ENCODE measurements at places on chromosomes 11 and 22.

DNA sequence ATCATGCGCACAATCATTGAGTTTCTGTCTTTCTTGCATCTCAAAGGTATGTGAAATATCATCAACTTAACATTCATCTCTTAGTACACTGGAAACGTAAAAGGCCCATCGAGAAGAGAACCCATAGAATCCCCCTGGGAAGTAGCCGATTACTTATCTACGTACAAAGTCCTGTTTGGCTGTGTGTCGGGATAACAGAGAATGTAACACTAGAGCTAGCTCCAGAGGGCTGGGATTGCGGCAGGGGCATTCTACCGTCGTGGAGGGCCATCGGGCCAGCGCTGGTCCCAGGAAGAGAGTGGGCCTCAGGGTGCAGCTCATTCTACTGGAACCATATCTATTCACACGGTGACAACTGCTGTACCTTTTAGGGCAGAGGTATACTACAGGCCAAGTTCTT lies 4.5 kb downstream of the GAL start:
- no peak for DNase-seq

DNA sequence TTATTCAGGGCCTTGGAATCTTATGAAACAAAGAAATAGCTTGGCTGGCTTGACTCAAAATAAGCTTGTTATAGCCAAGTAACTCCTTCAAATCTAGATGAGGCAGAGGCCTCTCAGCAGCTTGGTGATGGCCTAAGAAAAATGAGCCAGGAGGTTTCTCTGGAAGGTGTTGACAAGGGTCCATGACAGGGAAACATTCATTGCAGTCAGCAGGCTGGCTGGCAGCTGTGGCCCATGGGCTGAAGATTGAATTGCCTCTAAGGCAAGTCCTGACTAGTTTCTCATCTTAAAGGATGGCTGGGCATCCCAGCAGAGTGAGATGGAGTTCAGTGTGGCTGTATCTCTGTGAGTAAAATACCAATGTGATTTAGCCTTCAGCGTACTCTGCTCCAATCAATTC lies 441.0 kb downstream of the NELL1 start:
- no peak for DNase-seq

DNA sequence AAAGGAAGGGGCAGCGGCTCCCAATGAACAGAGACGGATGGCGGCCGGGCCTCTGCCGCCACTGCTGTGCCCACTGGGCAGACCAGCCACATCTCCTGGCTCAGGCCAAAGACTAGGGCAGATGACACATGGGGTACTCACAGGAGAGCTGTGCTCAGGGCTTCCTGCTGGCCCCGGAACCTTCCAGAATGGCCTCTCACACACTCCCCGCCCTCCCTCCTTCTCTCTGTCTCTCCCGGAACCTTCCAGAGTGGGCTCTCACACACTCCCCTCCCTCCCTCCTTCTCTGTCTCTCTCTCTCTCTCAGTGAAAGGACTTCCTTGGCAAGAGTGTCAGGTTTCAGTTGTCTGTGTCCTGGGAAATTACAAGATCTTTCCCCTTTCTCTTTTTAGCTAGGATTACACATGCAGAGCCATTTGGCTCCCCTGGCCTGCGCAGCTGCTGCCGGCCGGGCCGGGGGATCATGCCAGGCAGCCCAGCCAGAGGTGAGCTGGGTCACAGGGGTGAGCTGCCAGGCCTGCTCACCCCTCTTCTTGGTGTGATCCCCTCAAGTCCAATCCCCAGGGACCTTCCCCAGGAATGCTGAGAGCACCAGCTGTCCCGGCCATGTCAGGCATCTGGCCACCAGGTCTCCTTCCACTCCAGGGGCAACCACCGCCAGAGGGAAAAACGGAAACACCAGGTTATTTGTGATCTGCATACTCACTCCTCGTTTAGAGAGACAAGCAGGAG lies 45.3 kb upstream of the ADA2 start:
- DNase-seq, result no peak

- no peak for DNase-seq
Measured at GRCh38 chr11:134630861-134631260, 218.8 kb upstream of the B3GAT1 start.

DNA sequence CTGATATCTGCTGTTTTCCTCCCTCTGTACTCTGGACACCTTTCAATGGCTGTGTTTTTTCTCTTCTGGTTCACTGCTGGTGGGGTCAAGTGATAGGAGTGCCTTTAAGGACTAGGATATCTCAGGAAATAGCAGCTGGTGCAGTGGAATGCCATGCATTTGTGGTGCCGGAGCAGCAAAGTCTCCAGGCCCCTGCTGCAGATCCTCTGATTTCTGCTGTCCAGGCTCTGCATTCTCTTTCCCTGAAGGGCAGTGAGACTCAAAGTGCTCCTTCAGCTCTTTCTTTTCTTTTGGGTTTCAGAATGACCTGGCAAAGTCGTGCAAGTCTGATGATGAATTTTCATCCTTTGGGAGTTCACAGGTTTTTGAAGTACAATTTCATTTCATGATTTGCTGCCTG lies 774.3 kb downstream of the FAM181B start:
- no peak for DNase-seq

- DNase-seq, result no peak
Measured at GRCh38 chr22:32994898-32995297, 63.3 kb downstream of the SYN3 start.
